Upper lobe of left lung (tissue), 6 donors: ENCODE measurements at places on chromosomes 16 and 17. TPM values are rescaled to one million over a fixed set of nuclear protein-coding genes. Genes with fewer than 3 reads are reported as not detected.

GRCh38 chr16:22692034-22692433 lies 121.9 kb upstream of the HS3ST2 start:
- H3K27ac ChIP-seq = peak overlapping the region; percentile 48
- no peak overlapping the region for H3K4me3 ChIP-seq
- H3K4me1 ChIP-seq = peaks cover 2% of the 10 kb centered on the region
- H3K27me3 ChIP-seq = no peaks in the 10 kb centered on the region

DNA sequence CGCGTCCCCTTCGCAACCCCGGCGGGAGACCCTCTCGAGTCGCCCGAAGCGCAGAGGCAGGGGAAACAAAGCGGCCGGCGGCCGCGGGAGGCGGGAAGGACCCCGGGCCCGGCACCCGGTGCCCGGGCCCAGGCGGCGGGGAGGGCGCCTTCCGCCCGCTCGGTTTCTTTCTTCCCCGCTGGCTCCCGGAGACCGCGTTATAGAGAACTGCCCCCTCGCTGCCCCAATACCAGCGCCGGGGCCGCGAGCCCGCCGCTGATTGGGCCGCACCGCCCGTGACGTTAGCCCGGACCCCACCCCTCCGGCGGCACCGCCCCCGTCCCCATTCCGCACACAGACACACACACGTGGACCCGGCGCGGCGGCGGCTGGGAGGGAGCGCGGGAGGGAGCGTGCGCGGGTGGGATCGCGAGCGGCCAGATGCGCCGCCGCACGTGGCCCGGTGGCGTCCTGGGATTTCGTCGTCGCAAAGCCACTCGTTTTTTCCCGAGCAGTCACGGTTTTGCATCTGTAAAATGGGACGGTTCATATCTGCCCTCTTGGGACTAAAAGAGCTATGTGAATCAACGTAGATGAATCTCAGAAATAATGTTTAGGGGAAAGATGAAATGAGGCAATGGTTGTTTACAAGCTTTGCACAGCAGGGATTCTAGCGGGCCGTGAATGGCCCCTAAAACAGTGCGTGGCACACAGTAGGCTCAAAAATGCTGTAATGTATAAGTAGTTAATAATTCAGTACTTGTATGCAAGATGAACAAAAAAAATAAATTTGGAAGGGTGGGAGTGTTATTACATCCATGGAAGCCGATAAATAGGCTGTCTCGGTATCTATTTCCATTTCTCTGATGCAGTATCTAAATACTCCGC lies at the start of gene EPOP:
TSS of gene EPOP (minus strand) at position 209 of the 867 bp plus-strand sequence. CDS start 462 bp downstream, outside the sequence.
- peak; percentile 88 for DNase-seq
- no peaks in the 10 kb centered on the region for H3K36me3 ChIP-seq
- peak within 1 kb of the TSS; percentile 69 for H3K4me3 ChIP-seq
- H3K27me3 ChIP-seq = peaks cover 4% of the 10 kb centered on the region
- H3K4me1 ChIP-seq = peaks cover 36% of the 10 kb centered on the region

The COPRS gene
- total RNA-seq = 41.5 TPM

The TMIGD1 gene
- total RNA-seq = not detected

- H3K27me3 ChIP-seq = no peaks in the 10 kb centered on the region
- H3K36me3 ChIP-seq = no peaks in the 10 kb centered on the region
- no peaks in the 10 kb centered on the region for H3K4me1 ChIP-seq
- no peak overlapping the region for H3K27ac ChIP-seq
These were observed 272.8 kb upstream of the KCNJ16 start for GRCh38 chr17:69802045-69802740.

DNA sequence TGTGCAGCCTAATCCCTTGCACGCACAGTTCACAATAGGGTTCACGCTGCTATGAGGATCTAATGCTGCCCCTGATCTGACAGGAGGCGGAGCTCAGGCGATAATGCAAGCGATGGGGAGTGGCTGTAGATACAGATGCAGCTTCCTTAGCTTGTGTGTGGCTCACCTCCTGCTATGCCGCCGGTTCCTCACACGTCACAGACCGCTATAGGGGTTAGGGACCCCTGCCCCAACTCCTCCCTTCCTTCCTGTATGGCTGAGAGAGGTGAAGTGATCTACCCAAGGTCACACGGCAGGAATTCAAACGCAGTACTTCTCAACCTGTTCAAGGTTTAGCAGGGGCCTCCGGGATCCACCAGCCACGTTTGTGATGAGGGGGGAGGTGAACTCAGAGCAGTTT lies 13.4 kb upstream of the PLLP start:
- no peaks in the 10 kb centered on the region for H3K36me3 ChIP-seq
- peaks cover 16% of the 10 kb centered on the region for H3K4me1 ChIP-seq
- no peak overlapping the region for H3K4me3 ChIP-seq
- H3K27ac ChIP-seq = no peak overlapping the region
- no peak for DNase-seq

DNA sequence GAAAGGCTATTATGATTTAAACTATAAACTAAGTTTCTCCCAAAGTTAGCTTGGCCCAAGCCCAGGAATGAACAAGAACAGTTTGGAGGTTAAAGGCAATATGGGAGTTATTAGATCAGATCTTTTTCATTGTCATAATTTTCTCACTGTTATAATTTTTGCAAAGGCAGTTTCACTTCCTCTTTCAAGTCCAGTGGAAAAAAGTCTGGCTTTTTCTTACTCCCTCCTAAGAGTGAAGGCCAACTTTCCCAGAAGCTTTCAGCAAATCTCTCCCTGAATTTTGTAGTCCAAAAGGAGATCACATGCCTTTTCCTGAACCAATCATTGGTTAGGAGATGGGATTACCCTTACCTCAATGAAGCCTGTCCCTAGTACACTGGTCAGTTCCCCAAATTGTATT lies 9.1 kb upstream of the BLMH start:
- H3K27ac ChIP-seq = no peak overlapping the region
- DNase-seq = no peak
- H3K4me1 ChIP-seq = no peaks in the 10 kb centered on the region
- no peaks in the 10 kb centered on the region for H3K36me3 ChIP-seq

The GPR139 gene
- not detected for total RNA-seq
